ENCODE measurements at places on chromosomes 16 and 17. TPM values are rescaled to one million over a fixed set of nuclear protein-coding genes. Genes with fewer than 3 reads are reported as not detected.
A peak's percentile ranks its signal among the peaks of the same experiment; 100 is the strongest.

Gene BMERB1
- total RNA-seq: 25.3 TPM

GRCh38 chr17:79171188-79171587 is 96.6 kb downstream of the ENGASE start:
- DNase-seq: no peak
- H3K4me3 ChIP-seq: no peak overlapping the region
- H3K27ac ChIP-seq: no peak overlapping the region
- no peaks in the 10 kb centered on the region for H3K4me1 ChIP-seq

GRCh38 chr17:208429-208828 is 27.0 kb upstream of the DOC2B start:
- no peak overlapping the region for H3K27ac ChIP-seq
- H3K4me1 ChIP-seq: no peaks in the 10 kb centered on the region
- no peaks in the 10 kb centered on the region for H3K36me3 ChIP-seq
- no peak for DNase-seq
- no peak overlapping the region for H3K4me3 ChIP-seq
- no peaks in the 10 kb centered on the region for H3K27me3 ChIP-seq

DNA sequence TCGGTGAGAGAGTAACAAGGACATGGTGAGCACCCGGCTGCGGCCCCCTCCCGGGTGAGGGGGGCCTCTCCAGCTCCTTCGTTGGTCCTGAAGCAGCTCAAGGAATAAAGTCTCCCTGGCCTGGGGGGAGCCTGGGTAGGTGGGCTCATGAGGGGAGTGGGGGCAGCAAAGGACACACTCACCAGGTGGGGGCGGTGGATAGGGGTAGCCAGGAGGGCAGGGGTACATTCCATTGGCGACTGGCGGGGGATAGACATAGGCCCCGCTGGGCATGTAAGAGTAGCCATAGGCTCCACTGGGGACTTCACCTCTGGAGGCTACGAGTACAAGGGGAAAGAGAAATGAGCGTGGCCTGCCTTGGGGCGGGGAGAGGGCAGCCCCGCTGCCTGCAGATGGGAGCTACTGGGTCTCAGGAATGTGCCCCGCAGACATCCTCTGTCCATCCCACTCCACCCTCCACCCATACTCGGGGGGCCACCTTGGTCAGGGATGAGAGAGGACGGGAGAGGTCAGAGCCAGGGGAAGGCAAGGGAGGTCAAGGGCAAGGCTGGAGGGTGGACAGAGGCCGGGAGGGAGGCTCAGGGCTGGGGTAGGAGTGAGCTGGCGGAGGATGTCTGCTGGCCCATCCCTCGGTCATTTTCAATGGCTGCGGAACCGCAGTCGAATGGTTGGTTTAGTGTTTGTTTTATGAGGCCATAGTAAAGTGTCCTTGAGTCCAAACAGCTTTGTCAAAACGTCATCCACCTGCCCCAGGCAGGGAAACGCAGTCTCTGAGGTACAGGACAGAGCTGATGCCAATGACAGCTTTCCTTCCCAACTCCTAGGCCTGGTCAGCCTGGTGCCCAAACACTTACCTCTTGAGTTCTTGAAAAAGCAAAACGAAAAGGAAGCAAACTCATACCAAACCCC is 3.7 kb upstream of the UNC13D start:
- peaks cover 16% of the 10 kb centered on the region for H3K4me1 ChIP-seq
- no peaks in the 10 kb centered on the region for H3K27me3 ChIP-seq
- peak overlapping the region; percentile 94 for H3K27ac ChIP-seq
- peaks cover 7% of the 10 kb centered on the region for H3K36me3 ChIP-seq
- no peak for DNase-seq

- no peaks in the 10 kb centered on the region for H3K27me3 ChIP-seq
- no peaks in the 10 kb centered on the region for H3K36me3 ChIP-seq
- no peak for DNase-seq
- no peaks in the 10 kb centered on the region for H3K4me1 ChIP-seq
- peak overlapping the region; percentile 57 for H3K4me3 ChIP-seq
Measured at GRCh38 chr16:58249388-58249779, 45.4 kb downstream of the PRSS54 start.

DNA sequence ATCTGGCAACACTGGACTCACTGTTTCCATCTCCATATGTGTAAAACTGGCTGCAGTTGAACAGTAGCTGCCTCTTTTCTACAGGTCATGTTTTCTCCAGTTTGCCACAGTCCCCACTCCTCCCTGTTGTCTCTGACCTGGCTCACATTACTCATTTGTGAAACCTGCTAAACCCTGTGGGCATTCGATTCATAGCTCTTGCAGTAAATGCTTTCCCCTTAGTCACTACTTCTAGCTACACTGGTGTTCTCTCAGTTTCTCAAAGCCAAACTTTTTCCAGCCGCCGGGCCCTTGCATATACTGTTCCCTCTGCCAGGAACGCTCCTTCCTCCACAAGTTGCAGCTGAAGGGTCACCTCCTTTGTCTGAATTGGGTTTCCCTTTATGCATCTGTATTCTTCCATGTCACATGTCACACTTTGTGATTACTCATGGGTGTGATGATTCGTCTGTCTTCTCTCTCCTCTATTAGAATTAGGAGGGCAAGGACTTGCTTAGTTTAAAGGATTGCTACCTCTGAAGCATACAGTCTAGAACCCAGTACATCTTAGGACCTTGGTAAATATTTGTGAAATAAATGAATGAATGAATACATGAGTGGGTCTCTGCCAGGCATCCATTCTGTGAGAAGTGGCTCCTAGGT is 15.0 kb upstream of the MT4 start:
- no peak overlapping the region for H3K27ac ChIP-seq
- no peaks in the 10 kb centered on the region for H3K36me3 ChIP-seq
- H3K27me3 ChIP-seq: no peaks in the 10 kb centered on the region
- H3K4me1 ChIP-seq: no peaks in the 10 kb centered on the region
- H3K4me3 ChIP-seq: no peak overlapping the region

DNA sequence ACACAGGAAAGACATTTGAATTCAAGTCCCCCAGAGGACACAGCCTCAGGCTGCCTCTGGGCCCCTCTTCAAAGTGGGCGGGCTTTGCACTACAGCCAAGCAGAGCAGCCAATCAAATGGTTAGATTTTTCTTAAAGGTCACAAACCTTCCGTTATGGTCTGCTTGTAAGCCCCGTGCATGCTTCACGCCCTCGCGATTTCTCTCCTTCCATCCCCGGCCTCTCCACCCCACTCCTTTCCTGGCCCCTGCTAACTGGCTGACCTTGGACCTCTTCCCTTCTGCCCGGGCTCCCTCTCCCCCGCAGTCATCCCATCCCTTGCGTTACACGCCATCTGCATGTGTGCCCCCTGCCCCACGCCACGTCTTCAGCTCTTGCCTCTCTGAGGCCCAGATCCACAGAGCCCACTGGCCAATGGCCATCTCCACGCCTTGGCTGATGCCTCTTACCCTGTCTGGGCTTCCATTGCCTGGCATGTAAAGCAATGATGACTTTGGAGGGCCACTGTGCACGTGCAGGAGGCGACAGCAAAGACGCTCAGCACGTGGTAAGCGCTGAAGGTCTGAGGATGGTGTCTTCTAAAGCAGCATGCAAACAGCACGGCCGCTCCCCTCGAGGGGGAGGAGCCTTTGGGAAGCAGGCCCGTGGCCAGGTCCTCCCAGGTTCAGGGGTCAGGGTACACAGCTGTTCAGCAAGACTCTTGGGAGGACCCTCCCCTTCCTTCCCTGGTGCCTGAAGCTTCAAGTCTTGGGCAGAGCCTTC is 86.8 kb downstream of the ZDHHC7 start:
- no peak overlapping the region for H3K4me3 ChIP-seq
- no peaks in the 10 kb centered on the region for H3K27me3 ChIP-seq
- no peak for DNase-seq
- no peaks in the 10 kb centered on the region for H3K36me3 ChIP-seq
- H3K27ac ChIP-seq: no peak overlapping the region

GRCh38 chr17:28033972-28034714 is 8.3 kb upstream of the NLK start:
- H3K36me3 ChIP-seq: no peaks in the 10 kb centered on the region
- no peak for DNase-seq
- no peaks in the 10 kb centered on the region for H3K27me3 ChIP-seq
- no peaks in the 10 kb centered on the region for H3K4me1 ChIP-seq
- H3K27ac ChIP-seq: no peak overlapping the region

DNA sequence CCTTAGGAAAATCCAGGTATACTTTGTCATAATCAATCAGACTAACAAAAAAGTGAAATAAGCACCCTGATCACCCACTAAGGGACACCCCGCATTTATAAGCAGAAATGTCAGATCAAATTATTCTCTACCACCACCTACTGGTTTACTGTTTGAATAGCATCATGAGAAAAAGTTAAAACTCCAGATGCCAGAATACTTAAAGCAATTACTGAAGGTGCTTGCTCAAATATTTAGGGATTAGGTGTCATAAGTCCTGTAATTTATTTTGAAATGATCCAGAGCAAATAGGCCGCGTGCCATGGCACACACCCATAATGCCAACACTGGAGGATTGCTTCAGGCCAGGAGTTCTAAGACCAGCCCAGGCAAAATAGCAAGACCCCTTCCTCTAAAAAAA is 2.3 kb downstream of the TOP2A start:
- DNase-seq: no peak

DNA sequence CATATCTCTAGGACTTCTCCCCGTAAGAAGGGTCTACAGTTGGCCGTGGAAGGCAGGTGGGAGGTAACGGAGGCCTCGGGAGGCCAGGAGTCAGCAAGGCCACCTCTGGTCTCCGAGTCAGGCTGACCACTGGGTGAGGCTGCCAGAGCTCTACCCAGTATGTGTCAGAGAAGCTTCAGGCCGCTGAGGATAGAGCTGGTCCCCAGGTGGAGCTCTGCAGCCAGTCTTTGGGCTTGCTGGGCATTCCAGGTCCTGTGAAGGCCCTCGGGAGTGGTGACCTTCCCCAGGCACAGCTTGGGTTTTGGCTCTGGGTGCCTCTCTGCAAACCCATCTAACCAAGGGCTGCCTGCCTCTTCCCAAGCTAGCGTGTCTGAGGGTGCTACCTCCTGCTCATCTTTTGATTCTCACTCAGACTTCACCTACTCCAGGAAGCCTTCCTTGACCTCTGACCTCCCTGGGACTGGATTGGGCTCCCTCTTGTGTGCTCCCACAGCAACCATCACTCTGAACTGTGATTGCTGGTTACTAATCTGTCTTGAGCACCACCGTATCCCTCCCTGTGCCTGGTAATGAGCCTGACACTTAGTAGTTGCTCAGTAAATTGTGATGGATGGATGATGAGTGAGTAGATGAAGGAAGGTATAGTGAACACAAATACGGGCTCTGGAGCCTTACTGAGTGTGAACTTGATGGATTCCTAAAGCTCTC is 22.3 kb downstream of the RHBDL3 start:
- no peak overlapping the region for H3K27ac ChIP-seq
- H3K27me3 ChIP-seq: no peaks in the 10 kb centered on the region
- no peaks in the 10 kb centered on the region for H3K36me3 ChIP-seq
- no peaks in the 10 kb centered on the region for H3K4me1 ChIP-seq

DNA sequence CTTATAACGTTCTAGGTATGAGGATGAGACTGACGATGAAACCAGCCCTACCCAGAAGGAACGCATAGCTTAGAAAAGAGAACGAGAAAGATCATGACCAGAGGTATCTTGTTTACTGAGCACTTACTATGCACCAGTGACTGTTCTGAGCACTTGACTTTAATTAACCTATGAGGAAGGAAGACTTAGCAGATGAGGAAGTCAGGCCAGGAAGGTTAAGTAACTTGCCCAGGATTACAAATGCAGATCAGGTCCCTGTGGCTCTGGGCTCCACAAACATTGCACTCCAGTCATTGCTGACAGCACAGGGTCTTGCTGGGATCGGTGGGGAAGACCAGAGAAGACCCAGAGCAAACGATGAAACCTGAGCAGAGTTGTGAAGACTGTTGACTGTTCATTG is 7.1 kb downstream of the KRT13 start:
- no peaks in the 10 kb centered on the region for H3K36me3 ChIP-seq
- H3K27me3 ChIP-seq: no peaks in the 10 kb centered on the region
- H3K4me1 ChIP-seq: no peaks in the 10 kb centered on the region
- no peak for DNase-seq
- no peak overlapping the region for H3K4me3 ChIP-seq

Gene SLC47A1
- total RNA-seq: 3.8 TPM

Gene UTS2R
- total RNA-seq: not detected

- no peaks in the 10 kb centered on the region for H3K27me3 ChIP-seq
- peaks cover 26% of the 10 kb centered on the region for H3K4me1 ChIP-seq
- peak; percentile 67 for DNase-seq
- H3K27ac ChIP-seq: peak within 1 kb of the TSS; percentile 83
Measured at GRCh38 chr17:3893003-3893719, at the start of gene CAMKK1. Gene CAMKK1, minus strand, starts transcription at chr17:3893053. Its CDS starts 7,366 bp downstream, at chr17:3885687.

Gene GGNBP2
- 85.5 TPM for total RNA-seq

- DNase-seq: no peak
- H3K36me3 ChIP-seq: no peaks in the 10 kb centered on the region
- H3K4me1 ChIP-seq: no peaks in the 10 kb centered on the region
- H3K4me3 ChIP-seq: no peak overlapping the region
- H3K27me3 ChIP-seq: no peaks in the 10 kb centered on the region
- peak overlapping the region; percentile 40 for H3K27ac ChIP-seq
Measured at GRCh38 chr16:8571061-8571596, 19.2 kb downstream of the TMEM114 start.

DNA sequence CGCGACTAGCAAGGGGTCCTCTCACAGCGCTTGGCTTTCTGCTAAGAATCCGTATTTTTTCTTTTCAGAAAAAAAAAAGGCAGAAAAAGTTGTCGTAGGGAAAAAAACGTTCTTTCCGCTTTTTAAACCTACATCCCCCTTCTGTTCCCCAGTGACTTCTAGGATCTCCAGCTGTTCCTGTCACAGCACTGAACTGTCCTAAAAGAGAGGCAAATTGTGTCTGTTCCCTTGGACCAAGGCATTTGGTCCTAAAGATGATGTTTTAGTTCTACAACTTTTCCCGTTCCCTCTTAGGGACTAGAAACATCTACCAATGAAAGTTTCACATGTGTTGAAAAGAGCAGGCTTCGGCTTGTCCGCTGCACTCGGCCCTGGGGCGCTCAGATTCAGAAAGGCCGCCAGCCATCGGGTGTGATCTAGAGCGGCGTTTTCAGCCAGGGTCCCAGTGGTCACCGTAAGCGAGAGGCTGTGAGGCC is 100.7 kb upstream of the CHMP6 start:
- H3K36me3 ChIP-seq: no peaks in the 10 kb centered on the region
- no peaks in the 10 kb centered on the region for H3K27me3 ChIP-seq
- DNase-seq: no peak
- no peak overlapping the region for H3K4me3 ChIP-seq
- H3K4me1 ChIP-seq: no peaks in the 10 kb centered on the region

GRCh38 chr16:27645396-27645795 is 95.5 kb downstream of the KATNIP start:
- no peak overlapping the region for H3K27ac ChIP-seq
- no peaks in the 10 kb centered on the region for H3K36me3 ChIP-seq
- H3K27me3 ChIP-seq: no peaks in the 10 kb centered on the region
- no peaks in the 10 kb centered on the region for H3K4me1 ChIP-seq
- no peak overlapping the region for H3K4me3 ChIP-seq

- H3K27me3 ChIP-seq: no peaks in the 10 kb centered on the region
- H3K27ac ChIP-seq: no peak overlapping the region
- H3K4me3 ChIP-seq: no peak overlapping the region
- no peaks in the 10 kb centered on the region for H3K36me3 ChIP-seq
- no peak for DNase-seq
Measured at GRCh38 chr17:77753246-77753645, 205.3 kb upstream of the TNRC6C start.

Gene ZDHHC7
- 38.7 TPM for total RNA-seq

Gene GP1BA
- total RNA-seq: not detected

GRCh38 chr17:68539548-68540467 is 27.6 kb downstream of the PRKAR1A start:
- H3K27me3 ChIP-seq: no peaks in the 10 kb centered on the region
- peak overlapping the region; percentile 52 for H3K27ac ChIP-seq
- H3K36me3 ChIP-seq: peaks cover 4% of the 10 kb centered on the region
- H3K4me3 ChIP-seq: no peak overlapping the region
- DNase-seq: no peak

Gene FBXW10
- 0.15 TPM for total RNA-seq
